ENCODE measurements at places on chromosomes 2 and 18. TPM values are rescaled to one million over a fixed set of nuclear protein-coding genes. Genes with fewer than 3 reads are reported as not detected.

The CEBPZOS gene
- 20.1 TPM for total RNA-seq

The COLEC11 gene
- total RNA-seq = not detected

The ANTXR1 gene
- total RNA-seq = not detected

The SPC25 gene
- total RNA-seq = 7.0 TPM

DNA sequence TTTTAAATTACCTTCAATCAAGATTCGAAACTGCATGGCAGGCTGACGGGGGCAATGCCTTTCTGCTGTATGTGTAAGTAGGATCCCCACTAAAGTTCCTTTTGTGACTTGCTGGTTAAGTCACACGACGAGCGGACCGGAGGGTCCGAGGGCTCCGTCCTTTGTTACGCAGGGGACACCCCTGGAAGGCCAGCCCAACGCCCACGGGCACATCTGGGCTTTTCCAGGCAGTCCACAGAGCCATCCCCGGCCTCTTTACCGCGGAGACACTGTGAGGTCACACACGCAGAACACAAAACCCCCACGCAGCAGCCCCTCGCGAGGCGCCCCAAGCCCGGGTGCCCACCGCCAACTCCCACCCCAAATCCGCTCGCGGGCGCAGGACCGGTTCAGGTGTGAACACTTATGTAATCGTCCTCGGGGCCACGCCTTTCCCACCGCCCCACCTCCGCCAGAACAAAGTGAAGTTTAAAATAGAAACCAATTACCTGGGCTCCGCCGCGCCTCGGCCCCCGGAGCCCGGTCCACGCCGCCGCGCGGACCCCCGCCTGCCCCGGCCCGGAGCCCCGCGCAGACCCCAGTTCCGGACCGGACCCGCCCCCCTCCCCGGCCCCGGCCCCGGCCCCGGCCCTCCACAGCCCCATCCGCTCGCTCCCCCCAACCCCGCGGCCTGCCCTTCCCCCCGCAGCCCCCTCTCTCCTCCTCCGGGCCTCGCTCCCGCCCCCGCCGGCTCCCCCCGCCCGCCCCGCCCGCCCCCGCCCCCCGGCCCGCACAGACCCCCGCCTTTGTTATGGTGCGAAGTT lies 4.2 kb downstream of the ZNF516 start:
- peak; percentile 20 for DNase-seq

GRCh38 chr2:69428981-69429380 lies 8.3 kb downstream of the NFU1 start:
- no peak for DNase-seq

DNA sequence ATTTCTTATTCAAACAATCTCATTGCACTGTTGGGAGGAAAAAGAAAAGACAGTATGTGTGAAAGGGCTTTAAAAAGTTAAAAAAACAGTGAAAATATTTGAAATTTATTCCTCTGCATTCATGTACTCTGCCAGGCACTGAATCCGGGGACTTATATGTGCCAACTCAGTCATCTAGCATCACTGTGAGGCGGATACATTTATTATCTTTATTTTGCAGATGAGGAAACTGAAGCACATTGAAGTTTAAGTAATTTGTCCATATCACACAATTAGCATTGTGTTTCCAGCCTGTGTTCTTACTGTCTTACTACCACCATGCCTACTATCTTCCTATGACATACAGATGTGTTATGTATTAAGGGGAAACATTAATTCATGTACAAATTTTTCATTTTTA lies 1.8 kb downstream of the LCLAT1 start:
- DNase-seq = no peak

- DNase-seq = no peak
Observed at GRCh38 chr18:35371412-35372195, 5.5 kb downstream of the ZNF396 start.

GRCh38 chr2:128773641-128774319 lies 455.1 kb upstream of the HS6ST1 start:
- no peak for DNase-seq

DNA sequence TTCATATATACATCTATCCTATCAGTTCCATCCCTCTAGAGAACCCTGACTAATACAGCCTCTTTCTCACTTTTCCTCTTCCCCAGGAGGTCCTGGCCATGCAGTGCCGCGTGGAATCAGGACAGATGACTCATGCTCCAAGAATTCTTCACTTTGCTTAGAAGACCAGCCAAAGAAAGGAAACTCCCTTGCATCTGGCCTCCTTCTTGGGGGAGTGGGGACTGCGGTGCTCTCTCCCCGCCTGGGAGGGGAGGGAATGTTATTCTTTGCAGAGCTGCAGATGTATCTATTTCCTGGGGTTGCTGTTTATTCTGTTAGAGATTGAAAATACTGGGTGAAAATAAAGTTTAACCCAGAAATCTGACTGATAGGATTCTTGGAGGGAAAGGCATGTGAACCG lies 111.5 kb upstream of the SH3BP4 start:
- peak; percentile 63 for DNase-seq

GRCh38 chr2:189544318-189545042 lies 36.1 kb downstream of the SLC40A1 start:
- DNase-seq = no peak
